Left renal cortex interstitium (tissue), 4 donors: ENCODE measurements at places on chromosomes 5 and 9.

DNA sequence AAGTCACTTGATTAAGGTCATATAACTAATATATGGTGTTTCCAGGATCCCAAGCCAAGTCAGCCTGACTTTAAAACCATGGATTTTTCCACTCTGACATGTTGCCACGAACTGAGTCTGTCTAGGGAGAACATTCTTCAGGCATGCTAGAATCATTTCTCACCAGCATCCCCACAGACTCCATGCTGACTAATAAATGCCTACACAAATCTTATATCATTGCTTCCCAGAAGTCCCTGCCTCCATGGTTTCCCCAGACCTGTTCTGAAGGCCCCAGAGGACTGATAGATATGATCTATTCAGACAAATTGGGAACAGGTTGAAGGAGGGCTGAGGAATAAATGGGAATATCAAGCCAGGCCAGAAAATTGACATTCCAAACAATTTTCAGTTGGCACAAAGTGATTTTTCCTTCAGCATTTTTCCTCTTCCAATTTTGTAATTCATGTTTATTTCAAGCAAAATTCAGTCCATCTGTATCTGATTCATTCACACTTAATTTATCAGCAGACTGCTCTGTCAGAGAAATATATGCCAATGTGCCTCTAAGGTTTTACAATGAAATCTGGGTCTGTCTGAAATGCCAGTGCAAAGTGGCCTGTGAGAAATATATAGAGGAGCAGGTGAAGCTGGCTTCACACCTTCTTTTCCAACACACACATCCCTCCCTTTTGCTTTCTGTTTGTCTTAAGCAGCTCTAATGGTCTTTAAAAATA is 413.6 kb upstream of the TNC start:
- no peak for DNase-seq

DNA sequence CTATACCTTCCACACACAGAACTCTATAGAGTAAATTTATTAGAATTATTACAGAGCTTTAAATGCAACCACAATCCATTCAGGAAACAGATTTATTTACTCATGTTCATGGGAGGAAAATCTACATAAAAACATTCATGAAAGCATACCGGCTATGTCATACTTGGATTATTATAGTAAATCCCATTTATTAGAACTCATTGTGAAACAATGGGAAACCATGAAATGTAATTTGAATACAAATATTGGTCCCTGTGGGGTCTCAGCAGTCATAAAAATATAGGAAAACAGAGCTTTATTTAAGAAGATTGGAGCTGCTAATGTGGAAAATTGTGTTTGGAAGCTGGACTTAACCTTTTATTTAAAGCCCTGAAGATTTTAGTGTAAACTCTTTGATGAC is 80.7 kb downstream of the HAPLN1 start:
- no peak for DNase-seq

GRCh38 chr9:96242811-96243210 is 59.2 kb downstream of the HSD17B3 start:
- DNase-seq = no peak

GRCh38 chr9:96585426-96585825 is 34.2 kb downstream of the CDC14B start:
- no peak for DNase-seq

GRCh38 chr5:8644377-8644776 is 775.4 kb downstream of the MTRR start:
- no peak for DNase-seq
